ENCODE measurements at places on chromosomes 6 and 20. TPM values are rescaled to one million over a fixed set of nuclear protein-coding genes. Genes with fewer than 3 reads are reported as not detected.
A peak's percentile ranks its signal among the peaks of the same experiment; 100 is the strongest.

DNA sequence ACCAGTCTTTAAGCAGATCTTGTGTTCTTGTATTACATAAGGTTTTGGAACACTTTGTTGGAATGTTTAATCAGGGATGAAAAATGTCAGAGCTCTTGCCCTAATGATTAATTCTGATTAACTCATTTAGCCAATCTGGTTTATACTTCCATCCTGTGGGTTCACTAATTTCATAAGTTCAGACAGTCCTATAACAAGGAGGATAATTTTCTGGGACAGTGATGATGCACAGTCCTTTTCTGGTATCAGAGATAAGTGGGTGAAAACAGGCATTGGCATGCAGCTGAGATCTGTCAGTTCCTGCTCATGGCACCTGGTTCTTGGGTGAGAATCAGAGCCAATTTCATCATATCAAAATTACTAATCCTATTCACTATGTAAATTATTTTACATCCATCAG, 125.0 kb upstream of the LAMA2 start:
- DNase-seq = no peak

DNA sequence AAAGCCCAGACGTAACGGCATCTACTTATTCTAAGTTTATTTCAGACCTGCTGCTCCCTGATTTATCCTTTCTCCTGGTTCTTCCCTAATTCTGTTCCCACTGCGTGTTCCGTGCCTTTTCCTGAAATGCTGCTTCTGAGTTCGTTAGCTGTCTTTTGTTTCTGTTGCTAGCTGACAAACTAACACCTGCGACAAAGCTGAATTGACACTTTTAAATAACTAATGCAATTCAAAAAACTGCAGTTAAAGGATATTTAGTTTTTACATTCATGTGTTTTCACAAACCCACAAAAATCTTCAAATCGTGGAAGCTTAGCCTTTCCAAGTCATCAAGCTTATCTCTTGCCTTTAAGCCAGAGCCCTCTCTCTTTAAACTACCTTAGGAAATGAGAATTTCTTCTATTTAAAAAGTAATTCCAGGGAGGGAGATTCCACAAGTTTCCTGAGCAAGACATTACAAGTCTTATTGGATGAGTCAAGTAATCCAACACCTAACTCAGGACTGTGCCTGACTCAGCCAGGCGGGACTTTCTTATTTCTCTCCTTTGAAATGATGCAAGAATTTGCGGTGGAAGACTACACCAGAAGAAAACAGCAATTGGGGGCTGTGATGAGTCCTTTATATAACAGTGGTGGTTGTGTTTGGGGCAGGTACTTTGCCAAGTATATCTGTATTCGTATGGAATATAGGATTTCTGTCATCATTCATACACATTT, 6.3 kb downstream of the ADTRP start:
- DNase-seq = no peak

DNA sequence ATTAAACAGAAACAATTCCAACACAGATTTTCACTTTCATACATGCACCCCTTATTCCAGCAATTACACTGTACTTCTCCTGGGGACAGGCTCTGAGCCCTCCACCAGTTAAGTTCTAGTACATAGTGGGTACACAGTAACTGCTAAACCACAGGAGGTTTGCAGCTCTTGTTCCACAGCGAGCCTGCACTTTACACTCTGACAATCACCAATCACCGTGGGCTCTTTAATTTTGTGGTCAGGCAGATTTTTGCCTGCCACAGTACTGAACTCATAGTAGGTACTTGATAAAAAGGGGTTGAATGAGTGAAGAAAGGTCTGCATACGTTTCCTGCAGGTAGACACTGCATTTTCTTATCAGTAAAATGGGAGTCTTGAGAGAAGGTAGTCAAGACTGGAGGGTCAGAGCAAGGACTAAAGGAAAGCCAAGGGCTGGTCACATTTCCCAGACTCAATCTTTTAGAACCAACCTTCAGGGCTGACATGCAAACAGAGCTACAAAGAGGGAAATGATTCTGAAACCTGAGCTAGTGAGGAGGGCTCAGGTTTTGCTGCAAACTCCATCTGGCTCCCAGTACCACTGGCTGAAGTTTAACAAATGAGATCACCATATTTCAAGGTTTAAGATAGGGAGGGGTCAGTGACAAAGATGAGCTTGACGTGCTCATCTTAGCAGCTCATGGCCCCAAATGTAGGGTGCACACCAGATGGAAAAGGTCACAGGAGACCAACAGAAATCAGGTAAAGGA, 404.6 kb downstream of the BTBD9 start:
- DNase-seq = no peak

DNA sequence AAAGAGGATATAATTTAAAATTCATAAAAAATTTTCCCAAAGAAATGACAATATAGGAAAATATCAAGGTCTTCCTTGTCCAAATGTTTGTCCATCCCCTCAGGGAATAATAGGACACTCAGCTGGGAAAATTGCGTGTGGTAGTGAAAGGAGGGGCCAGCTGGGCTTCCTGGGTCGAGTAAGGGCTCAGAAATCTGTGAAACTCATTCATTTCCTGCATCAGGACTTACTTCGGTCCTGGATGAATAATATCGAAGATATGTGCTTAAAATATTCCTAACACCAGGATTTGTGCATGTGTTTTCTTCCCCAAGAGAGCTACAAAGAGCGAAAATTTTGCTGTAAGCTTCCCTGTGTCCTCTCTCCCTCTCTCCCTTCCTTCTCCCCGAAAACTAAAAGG, 118.2 kb upstream of the GJE1 start:
- no peak for DNase-seq

- no peak for DNase-seq
Measured at GRCh38 chr6:39181333-39181732, 47.9 kb downstream of the KCNK5 start.

- DNase-seq = no peak
Measured at GRCh38 chr20:10436053-10436699, 1.1 kb downstream of the SLX4IP start.

- no peak for DNase-seq
Measured at GRCh38 chr6:111536910-111537527, 54.0 kb upstream of the REV3L start.

GRCh38 chr20:64222851-64223525, 32.6 kb upstream of the PCMTD2 start:
- DNase-seq = peak; percentile 77

Gene BPIFB2
- 1.4 TPM for total RNA-seq

Gene RIN2
- total RNA-seq = 16.0 TPM

Gene MAK
- total RNA-seq = 9.4 TPM

Gene ARFRP1
- 55.4 TPM for total RNA-seq

Gene CLPSL2
- total RNA-seq = not detected

Gene CTAGE9
- 10.3 TPM for total RNA-seq

Measured in testis (tissue), 5 donors.